ENCODE measurements at places on chromosomes 13 and 19.

DNA sequence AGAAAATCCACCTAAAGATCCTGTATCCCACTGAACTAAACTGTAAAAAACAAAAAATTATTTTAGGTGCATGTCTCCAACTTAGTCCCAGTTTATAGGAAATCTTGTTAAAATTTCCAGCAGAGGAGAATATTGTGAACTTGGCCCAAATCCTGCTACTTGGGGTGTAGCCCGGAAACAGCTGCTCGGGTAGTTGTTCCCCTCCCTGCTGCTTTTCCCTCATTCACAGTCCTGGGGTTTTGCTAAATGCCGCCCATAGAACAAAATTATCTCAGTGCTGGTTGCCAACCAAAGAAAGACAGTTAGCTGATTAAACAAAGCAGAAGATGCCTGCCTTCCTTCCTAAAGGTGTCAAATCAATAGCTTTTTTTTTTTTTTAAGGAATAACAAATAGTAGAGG, 330.5 kb upstream of the KLF12 start:
- no peak for DNase-seq

- DNase-seq, result no peak
Measured at GRCh38 chr13:79779761-79780160, 298.8 kb downstream of the NDFIP2 start.

DNA sequence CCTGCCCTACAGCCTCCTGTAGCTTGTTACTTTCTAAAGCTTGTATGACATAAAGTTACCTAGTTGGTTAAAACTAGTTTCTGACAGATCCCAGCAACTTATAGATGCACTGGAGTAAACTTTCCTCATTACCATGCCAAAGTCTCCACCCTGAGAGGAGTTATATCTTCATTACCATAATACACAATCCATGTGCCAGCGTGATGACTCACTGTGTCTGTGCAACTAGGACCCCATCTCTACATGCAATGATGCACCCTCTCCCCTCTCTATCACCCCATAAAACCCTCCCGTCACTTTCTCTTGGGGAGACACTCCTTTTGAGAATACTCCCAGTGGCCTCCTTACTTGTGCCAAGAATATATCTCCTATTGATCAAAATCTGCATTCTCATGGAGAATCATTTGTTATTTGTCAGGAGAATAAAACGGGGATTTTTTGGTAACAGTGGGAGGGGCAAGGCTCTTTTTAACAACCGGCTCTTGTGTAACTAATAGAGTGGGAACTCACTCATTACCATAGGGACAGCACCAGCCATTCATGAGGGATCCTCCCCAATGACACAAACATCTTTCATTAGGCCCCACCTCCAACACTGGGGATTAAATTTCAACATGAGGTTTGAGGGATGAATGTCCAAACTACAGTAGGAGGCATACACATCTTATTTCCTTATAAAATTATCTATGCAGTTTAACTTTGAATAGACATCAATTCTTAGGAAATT, 235.1 kb upstream of the ATXN8OS start:
- no peak for DNase-seq

GRCh38 chr19:625257-625656, 8.1 kb downstream of the POLRMT start:
- DNase-seq, result no peak

GRCh38 chr13:93425411-93425810, 198.8 kb downstream of the GPC6 start:
- no peak for DNase-seq

GRCh38 chr13:20387441-20387971, 138.2 kb downstream of the CRYL1 start:
- no peak for DNase-seq

DNA sequence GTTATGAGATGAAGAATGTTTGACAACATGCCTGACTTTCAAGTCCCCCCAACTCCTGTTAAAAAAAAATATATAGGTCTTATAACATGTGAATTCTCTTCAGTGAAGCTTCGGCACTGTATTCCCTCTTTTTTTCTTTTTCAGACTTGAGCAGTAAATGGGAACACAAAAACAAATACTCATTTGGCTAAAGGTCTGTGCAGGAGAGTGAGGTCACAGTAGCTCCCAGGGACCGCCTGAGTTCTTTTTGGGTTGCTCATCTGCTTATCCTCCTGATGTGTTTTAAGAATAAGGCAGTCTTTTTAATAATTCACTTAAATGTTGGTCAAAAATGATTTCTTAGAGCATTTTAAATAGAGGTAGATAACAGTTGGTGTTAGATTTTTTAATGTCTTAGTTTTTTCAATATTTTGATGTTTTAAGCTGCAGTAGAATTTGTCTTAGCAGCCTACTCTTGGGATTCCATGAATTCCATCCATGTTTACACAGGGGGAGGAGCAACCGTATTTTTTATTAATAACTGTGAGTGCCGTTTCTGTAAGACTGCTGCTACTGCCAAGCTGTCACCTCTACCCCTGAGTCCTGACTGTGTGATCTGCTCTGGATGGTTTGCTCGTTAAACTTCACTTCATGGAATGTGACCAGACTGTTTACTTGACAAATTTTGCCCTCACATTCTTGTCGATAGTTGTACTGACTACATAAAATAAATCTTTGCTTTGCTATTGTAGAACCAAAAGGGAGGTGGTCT, 14.9 kb downstream of the HNRNPM start:
- DNase-seq, result no peak

DNA sequence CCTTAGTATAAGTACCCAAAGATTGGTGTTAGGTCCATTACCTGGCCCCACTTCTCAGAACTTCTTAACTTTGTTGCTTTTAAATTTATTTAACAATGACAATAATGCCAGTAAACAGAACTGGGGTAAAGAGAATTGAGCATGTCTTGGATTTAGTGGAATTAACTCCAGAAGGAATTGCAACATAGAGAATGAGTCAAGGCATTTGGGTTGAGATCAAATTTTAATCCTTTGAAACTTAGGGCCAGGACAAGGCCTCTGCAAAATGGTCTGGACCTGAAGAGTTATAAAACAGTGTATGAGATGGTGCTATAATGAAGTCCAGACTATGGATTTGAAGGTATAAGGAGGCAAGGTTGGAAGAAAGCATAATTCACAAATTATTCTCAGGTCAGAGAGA, 1030.4 kb downstream of the SLITRK5 start:
- DNase-seq, result no peak

DNA sequence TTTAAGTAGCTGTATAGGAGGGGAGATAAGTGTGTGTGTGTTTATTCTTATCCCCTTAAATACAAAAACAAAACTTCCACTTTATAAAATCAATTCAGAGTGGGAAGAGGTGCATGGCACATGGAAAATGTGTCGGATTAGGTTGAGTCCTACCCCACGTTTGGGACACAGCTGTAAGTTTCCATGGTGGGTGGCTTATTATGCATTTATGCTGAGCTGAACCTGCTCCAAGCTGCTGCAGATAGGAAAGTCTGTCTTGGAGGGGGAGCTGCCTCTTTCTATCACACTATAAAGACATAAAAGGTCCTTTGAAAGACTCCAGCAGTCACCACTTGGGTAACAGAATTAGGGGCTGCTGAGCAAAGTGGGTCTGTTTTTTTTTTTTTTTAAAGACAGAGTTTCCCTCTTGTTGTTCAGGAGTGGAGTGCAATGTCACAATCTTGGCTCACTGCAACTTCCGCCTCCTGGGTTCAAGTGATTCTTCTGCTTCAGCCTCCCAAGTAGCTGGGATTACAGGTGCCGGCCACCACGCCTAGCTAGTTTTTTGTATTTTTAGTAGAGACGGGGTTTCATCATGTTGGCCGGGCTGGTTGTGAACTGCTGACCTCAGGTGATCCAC, 15.2 kb downstream of the ACTN4 start:
- DNase-seq, result no peak

DNA sequence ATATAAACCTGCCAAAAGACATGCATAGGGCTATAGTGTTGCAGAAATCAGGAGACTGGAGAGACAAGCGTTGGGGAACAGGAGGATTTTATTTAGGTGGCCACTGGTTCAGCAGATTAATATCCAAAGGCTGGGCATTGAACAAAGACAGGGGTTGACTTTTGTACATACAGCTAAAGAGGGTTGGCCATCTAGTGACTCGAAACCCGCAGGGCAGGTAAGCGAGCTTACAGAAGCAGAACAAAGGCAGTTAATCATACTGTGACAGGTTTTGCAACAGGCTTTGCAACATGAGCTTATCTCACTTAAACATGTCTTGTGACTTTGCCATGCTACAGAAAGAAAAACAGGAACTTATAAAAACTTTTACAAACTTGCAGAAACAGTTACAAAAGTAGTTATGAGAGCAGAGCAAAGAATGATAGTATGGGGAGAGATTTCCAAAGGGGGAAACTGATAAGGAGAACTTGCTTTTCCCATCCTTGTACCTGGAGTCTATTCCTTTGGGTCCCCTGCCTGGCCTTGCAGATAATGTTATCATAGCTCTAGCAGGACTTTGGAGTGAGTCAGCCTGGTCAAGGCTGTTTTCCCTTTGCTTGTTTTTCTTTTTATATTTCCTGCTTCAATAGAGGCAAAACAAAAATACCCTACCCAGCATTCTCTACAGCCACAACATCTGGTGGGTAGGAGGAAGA, 234.2 kb downstream of the PCDH17 start:
- DNase-seq, result no peak

DNA sequence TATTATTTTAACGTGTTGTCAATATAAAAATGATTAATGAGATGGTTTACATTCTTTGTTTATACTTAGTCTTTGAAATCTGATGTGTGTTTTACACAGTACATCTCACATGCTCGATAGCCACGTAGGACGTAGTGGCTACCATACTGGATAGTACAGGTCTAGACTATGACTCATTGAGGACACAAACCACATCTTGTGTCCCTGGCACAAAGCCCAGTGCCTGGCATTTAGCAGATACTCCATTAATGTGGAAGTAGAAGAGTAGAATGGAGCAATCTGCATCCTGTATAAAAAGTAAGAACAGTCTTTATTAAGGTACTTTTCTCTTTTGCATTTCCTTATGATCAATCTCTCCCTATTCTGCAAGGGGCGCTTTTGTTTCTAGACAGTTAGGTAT, 49.0 kb upstream of the FRY start:
- DNase-seq, result peak; percentile 12

DNA sequence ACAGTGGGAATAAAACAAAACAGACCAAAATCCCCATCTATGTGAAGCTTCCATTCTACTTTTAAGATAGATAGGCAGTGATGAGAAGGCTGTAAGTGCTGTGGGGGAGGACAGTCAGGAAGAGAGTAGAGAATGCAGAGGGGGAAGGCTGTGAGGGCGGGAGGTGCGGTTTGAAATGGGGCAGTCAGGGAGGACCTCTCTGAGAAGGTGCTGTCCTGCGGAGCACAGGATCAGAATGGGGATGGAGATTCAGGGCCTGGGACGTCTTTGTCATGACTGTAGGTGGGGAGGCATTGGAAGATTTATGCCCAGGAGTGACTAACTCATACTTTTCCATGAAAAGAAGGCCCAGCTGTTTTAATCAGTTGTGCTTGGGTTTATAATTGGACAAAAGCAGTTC, 3.9 kb upstream of the GPR183 start:
- no peak for DNase-seq

DNA sequence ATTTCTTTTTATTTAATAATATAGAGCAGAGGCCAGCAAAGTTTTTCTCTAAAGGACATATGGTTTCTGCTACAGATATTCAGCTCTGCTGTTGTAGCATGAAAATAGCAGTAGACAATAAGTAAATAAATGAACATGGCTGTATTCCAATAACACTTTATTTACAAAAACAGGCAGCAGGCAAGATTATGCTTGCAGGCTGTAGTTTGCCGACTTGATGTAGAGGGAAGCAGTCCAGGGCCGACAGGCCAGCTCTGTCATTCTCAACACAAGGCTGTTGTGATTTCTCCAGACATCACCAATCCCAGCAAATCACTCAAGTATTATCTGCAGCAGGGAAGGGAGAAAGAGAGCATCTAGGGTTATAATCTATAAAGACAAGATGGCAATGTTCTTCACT, 1062.5 kb upstream of the PCDH9 start:
- DNase-seq, result no peak

DNA sequence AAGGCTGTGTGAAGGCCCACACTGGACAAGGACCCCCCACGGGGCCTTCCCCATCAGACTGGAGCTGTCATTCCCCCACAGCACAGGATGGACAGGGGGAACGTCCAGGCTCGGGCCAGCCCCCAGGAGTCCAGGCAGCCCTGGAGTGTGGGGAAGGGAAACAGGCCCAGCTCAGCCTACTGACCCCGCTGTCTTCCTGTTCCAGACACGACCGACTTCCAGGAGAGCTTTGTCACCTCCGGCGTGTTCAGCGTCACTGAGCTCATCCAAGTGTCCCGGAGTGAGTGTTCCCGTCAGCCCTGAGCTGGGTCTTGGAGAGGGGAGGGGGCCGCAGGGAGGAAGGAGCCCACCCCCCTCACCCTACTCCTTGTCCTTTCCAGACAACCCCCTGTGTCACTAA, 47.0 kb downstream of the SMIM24 start:
- no peak for DNase-seq

- DNase-seq, result no peak
Measured at GRCh38 chr19:2252797-2253105, 3.5 kb downstream of the JSRP1 start.

DNA sequence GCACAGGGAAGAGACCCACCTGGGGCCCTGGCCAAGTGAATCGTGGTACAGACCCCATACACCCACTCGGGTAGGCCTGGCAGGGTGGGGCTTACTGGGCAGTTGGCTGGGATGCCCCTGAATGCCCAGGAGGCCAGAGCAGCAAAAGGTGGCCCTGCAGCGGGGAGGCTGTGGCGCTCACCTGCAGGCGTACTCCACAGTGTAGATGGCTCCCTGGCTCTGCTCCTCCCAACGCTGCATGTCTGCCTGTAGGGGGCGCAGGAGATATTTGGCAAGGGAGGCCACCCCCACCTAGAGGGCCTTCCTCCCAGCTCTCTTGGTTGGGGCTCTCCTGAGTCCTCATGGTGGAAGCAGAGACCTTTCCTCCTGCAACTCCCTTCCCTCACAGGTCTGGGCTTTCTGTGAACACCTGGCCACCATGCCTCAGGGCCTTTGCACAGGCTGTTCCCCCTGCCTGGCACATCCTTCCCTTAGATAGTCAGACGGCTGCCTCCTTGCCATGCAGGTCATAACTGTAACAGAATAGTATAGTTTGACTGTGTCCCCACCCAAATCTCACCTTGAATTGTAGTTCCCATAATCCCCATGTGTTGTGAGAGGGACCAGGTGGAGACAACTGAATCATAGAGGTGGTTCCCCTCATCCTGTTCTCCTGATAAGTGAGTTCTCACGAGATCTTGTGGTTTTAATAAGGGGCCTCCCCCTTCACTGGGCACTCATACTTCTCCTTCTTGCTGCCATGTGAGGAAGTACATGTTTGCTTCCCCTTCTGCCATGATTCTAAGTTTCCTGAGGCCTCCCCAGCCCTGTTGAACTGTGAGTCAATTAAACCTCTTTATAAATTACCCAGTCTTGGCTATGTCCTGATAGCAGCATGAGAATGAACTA, 5.9 kb downstream of the BORCS8 start:
- no peak for DNase-seq

DNA sequence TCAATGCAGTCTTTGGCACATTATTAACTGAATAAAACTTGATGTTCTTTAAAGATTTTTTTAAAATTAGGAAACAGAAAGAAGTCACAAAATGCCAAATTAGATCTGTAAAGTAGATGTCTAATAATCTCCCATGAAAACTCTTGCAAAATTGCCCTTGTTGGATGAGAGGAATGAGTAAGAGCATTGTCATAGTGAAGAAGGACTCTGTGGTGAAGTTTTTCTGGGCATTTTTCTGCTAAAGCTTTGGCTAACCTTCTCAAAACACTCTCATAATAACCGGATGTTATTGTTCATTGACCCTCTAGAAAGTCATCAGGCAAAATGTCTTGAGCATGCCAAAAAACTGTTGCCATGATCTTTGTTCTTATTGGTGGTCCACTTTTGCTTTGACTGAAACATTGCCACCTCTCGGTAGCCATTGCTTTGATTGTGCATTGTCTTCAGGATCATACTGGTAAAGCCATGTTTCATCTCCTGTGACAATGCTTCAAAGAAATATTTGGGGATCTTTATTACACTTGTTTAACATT, 549.3 kb downstream of the LIG4 start:
- no peak for DNase-seq
